ENCODE measurements at places on chromosomes 4 and X.

GRCh38 chr4:108255203-108255747, 86.5 kb upstream of the LEF1 start:
- DNase-seq: no peak

GRCh38 chrX:45479835-45480422, 279.3 kb upstream of the DIPK2B start:
- DNase-seq: no peak

DNA sequence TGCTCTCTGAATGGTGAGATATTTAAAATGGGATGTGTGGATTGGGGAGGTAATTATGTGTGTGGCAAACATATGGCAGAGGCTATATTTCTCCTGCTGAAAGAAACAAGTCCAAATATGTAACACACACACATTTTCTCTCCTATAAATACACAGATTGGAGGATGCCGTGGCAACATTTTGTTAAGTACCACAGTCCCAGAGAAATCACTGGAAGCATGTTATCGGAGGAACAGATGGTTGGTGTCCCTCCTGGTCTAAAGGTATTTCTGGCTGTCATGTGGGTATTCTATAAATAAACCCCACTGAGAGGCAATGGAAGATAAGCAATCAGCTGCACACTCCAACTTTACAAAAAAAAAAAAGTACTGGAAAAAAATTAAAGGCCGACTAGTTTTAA, 528.3 kb upstream of the BOD1L1 start:
- DNase-seq: no peak

GRCh38 chr4:175054980-175055379, 136.8 kb downstream of the ADAM29 start:
- DNase-seq: no peak

GRCh38 chr4:16694884-16695276, 203.6 kb downstream of the LDB2 start:
- no peak for DNase-seq
